NCI-H1048 (cell line): ENCODE measurements at places on chromosomes 16 and 17.

GRCh38 chr17:43515656-43516055 lies 30.5 kb downstream of the ETV4 start:
- DNase-seq: no peak

DNA sequence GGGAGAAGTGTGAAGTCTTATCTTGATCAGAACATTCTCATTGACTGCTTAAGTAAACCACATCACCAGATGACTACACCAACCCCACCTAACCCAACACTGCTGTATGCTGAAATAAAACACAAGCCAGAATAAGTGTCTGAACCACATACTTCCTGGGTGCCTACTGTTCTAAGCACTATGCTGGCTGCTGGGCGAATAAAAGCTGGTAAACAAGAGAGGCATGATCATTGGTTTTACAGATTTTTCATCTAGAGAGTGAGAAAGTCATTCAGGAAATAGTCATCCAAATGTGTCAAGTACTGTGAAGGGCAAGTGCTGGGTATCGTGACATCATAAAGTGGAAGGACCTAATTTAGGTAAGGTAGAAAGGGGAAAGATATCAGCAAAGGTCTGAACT lies 199.0 kb upstream of the SOX9 start:
- no peak for DNase-seq

- DNase-seq: no peak
Observed at GRCh38 chr17:6712058-6712853, 913 bp downstream of the SLC13A5 start.

DNA sequence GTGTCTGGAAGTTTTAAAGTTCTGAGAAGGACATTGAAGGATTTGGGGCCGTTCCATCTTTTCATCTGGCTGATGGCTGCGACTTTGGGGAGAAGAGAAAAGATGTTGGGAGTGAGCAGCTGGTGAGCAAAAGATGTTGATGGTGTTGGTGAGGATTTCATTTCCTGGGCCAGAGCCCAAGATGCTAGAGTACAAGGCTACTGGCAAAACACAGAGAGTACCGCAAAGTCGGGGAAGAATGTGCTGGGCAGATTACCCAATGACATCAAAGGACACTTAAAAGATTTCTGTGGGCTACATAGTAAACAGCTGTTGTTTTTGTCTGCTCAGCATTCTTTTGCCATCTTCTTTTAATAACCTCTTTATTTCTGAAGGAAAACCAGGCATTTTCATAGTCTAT lies 49.4 kb upstream of the GAS7 start:
- DNase-seq: no peak

DNA sequence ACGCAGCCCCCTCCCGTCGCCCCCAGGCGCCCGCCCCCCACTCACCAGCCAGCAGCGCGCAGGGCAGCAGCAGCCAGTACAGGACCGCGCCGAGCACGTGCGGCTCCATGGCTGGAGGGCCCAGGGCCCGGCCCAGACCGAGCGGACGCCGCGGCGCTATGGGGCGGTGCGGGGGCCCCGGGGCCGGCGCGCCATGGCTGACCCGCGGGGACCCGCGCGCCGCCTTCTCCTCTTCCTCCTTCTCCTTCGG lies 239 bp downstream of the PIEZO1 start:
- DNase-seq: no peak

GRCh38 chr16:80324371-80324770 lies 216.4 kb upstream of the DYNLRB2 start:
- DNase-seq: no peak

GRCh38 chr17:67281743-67282142 lies 36.7 kb upstream of the HELZ start:
- DNase-seq: no peak

DNA sequence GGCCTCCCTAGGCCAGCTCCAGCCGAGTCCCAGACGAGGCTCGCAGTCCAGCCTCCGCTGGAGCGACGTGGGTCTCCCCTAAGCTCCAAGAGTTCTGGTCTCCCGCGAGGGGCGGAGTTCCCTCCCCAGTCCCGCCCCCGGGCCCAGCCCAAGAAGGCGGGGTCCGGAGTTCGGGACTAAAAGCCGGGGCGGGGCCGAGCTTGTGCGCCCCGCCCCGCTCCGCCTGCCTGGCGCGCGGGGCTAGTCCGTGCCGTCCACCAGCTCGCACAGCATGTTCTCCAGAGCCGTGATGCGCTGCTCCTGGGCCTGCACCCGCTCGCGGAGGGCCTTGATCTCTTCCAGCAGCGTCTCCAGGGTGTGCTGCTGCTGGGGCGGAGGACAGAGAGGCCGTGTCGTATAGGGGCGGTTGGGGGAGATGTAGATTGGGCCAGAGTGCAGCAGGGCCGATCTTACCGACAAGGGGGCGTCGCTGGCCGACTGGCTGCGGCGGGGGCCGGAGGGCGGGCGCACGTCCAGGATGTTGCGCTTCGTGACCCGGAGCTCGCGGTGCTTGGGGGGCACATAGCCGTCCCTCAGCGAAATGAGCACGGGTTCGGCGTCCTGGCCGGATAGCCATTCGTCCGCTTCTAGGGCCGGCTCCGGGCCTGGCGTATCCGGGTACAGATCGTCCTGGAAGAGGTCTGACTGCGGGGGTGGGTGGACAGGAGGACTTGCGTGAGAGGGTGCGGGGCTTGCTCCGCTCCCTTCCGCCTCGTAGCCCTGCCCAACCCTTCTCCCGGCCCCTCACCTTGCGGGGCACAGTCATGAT lies 7.0 kb downstream of the CORO6 start:
- DNase-seq: peak; percentile 84

DNA sequence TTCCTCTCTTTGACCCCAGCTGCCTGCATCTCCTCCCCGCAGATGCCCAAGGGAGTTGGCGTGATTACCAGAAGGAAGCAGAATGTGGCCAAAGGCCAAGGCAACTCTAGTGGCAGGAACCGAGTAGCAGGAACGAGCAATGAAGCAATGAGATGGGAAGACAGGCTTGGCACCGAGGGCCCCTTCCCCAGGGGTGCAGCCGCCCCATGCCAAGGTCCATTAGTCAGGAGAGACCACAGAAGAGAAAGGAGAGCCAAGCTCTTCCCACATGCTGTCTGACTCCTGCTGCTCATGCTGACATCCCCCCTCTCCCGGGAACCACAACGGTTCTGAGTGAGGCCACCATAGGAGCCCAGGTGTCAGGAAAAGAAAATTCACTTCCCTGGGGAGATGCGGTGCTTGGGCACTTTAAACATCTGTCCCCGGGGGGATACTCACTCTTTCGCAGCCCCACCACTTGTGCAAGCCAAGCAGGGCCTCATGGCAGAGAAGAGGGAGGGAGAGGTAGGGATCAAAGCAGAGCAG lies 67.4 kb downstream of the MYO18A start:
- DNase-seq: no peak

- DNase-seq: no peak
Observed at GRCh38 chr16:57999971-58000705, at the start of gene ZNF319. Gene ZNF319, minus strand, starts transcription at chr16:58000672. Its CDS starts 2,407 bp downstream, at chr16:57998265.

GRCh38 chr16:80564394-80564793 lies 23.6 kb downstream of the DYNLRB2 start:
- no peak for DNase-seq

DNA sequence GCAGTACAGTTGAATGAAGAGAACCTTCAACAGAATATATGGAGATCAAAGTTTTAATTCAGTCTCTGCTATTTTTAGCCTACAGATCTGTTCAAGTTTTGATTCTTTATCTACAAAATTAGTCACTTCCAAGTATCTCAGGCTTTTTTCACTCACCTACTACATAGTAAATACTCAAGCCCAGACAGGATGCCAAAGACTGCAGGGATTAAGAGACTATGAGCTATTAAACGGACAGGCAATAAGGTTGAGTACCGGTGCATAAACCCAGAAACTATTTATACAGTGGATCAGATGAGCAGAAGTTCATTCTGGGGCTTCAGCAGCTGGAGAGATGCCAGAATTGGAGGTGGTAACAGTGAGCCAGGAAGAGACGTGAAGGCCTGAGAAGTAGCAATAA lies 18.7 kb upstream of the OR3A1 start:
- DNase-seq: no peak

- no peak for DNase-seq
Observed at GRCh38 chr16:21644674-21645073, 7.7 kb downstream of the IGSF6 start.

DNA sequence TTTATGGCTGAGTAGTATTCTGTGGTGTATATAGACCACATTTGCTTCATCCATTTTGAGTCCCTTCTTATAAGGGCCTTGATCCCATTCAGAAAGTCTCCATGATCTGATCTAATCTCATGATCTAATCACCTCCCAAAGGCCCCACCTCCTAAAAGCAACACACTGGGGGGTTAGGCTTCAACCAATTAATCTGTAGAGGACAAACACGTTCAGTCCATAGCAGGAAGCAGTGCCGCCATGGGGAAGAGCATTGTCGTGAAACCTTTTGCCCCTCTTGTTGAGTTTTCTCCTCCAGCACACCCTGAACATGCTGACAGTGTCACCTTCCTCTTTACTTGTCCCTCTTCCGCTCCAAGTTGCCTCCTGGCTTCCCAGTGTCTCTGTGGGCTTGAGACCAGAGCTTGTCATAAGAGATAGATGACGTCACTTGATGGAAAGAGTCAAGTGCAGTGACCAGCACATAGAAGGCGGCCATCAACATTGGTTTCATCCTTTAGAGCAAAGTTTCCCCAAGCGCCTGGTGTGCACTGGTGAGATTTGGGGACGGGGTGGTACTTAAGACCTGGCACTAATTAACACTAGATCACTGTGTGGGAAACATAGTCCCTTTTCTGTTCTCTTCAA lies 74.1 kb downstream of the PRKCB start:
- DNase-seq: no peak

DNA sequence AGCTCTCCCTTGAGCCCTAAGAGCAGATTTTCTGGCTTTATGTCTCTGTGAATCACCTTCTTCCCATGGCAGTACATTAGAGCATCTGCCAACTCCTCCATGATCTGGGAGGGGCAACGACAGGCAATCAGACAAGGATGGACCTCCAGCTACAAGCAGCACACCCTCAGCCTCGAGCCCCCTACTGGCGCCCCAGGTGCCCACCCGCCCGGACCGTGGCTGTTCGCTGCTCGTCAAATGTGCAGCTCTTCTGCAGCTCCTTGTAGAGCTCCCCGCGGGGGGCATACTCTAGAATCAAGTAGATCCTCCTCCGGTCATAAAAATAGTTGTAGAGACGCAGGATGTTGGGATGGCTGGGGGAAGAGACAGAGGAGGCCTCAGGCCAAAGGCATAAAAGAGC lies 3.8 kb downstream of the AURKB start:
- no peak for DNase-seq

GRCh38 chr16:2324296-2324859 lies 16.1 kb downstream of the ABCA3 start:
- DNase-seq: no peak

GRCh38 chr17:4314618-4315017 lies 50.8 kb upstream of the ANKFY1 start:
- DNase-seq: no peak

DNA sequence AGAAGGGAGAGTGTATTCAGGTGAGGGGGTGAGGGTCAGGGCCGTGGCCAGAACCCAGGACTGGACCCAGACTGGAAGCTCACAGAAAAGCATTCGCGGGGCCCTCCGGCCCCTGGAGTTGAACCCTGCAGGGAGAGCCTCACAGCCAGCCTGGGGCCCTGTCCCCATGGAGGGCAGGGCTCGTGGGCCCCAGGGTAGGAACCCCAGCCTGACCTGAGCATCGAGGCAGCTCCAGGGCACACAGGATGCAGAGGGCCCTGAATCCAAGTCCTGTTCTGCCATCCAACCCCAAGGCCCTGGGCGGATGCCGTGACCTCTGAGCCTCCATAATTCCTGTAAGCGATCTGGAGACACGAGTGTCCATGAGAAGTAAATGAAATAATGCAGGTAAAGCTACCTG lies 79.1 kb downstream of the MGAT5B start:
- no peak for DNase-seq

- no peak for DNase-seq
Observed at GRCh38 chr17:73394512-73395450, 83.0 kb upstream of the CDC42EP4 start.
